CD4-positive, alpha-beta T cell treated with Interleukin-17A for 1 hour (primary cell): ENCODE measurements at places on chromosomes 1 and 21.

GRCh38 chr1:186871784-186872183 lies 43.0 kb downstream of the PLA2G4A start:
- DNase-seq, result no peak

- no peak for DNase-seq
These were observed 62.1 kb downstream of the BRWD1 start for GRCh38 chr21:39251326-39251725.

GRCh38 chr1:97210307-97210706 lies 488.7 kb downstream of the PTBP2 start:
- no peak for DNase-seq

DNA sequence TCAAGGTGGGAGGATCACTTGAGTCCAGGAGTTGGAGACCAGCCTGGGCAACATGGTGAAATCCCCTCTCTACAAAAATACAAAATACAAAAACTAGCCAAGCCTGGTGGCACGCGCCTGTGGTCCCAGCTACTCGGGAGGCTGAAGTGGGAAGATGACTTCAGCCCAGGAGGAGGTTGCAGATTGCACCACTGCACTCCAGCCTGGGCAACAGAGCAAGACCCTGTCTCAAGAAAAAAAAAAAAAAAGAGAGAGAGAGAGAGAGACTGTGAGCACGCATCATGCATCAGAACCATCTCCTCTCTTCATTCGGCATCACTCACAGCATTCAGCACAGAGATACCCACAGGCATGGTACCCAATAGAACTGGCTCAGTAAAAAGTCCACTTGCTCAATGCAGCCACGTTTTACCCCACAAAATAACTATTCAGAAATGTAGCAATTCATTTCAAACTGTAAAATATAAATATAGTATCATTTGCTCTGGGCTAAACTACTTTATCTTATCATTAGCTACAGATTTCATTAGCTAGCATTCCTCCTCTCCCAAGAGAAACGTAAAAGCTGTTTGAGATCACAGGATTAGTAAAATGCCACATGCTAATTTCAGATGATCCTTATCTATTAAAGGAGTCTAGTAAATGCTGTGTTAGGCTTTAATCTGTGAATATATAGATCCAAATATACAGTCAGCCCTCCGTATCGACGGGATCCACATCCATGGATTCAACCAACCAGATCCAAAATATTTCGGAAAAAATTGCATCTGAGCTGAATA lies 11.7 kb downstream of the LBR start:
- DNase-seq, result no peak

DNA sequence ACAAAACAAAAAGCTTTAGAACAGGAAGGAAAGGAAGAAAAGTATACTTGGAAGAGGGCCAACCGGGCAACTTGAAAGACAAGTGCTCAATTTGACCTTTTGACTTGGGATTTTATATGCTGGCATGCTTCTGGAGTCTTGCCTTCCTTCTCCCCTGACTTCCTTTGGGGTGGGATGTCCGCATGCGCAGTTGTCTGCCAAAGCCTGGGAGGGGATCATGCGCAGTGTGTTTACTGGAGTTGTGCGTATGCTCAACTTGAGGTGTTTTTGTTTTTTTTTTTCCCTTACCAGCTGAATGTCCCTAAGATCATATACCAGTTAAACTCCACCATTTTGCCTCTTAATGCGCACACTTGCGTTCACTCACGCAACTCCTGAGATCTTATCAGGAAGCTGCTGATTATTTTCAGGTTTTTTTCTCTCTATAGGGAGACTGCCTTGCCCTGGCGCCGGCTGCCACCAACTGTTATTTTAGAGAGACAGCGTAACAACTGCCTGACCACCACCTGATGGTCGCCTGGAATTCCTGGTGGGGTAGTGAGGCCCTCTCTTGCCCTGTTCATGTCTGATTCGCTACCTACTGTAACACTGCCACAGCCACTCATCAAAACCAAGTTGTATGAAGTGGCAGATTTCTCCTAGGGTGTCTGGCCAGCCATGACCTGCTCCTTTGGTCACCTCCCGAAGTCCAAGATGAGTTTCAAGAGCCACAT lies 138.7 kb upstream of the ZNF644 start:
- no peak for DNase-seq

- DNase-seq, result no peak
These were observed 60.2 kb downstream of the PBX1 start for GRCh38 chr1:164619006-164619784.

DNA sequence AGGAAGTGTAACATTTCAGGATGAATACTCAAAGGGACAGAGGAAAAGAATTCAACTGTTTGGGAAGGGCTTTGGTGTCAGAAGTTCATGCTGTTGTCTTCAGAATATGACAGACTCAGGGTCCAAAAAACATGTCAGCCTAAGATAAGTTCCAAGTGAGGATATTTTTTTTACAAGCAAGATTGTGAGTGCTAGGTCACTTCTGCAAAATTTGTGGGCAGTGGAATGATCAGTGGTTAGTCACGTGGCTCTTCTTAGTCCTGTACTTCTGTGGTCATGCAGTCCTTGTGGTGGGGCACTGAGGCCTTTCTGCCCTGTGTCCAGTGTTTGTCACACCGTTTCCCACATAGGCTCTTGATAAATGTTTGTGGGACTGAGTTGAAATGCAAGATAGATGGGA lies 5.2 kb downstream of the RGL1 start:
- DNase-seq, result no peak

- DNase-seq, result no peak
These were observed 145.4 kb downstream of the LMO4 start for GRCh38 chr1:87474098-87474497.

- no peak for DNase-seq
These were observed 810 bp upstream of the HLX start for GRCh38 chr1:220878191-220879075.

DNA sequence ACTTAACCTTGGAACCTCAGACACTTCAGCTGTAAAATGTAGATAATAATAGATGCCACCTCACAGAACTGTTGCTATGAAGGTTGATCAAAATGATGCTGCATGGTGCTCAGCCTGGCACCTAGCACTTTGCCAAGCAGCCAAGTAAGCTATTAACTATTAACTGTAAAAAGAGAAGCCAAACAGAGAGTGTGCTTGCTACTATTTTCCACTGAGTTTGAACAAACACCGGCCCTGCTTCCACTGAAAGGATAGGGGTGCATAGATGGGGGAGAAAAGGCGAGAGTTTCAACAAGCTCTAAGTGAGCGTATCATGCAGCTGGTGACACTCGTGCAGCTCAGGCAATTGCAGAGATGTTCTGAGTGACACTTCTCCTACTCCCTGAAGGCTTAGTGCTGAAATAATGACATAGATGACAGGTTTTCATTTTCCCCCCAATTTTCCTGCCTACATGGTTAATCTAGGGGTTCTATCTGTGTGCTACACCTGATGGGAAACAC lies 78.2 kb downstream of the GPR88 start:
- no peak for DNase-seq

DNA sequence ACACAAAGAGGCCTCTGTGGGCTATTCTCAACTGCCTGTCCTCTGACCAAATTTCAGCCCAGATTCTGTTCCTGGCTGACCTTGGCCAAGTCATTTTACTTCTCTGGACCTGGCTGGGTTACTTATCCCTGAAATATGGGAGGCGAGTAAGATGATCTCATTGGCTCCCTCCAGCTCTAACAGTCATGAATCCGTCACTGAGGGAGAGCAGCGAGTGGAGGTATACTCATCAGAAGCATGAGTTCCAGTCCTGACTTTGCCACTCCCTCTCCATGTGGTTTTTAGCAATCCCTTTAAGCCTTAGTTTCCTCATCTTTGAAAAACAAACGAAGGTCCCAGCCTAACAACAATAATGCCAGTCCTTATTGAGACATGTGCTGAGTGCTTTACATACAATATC lies 63.5 kb downstream of the CCDC185 start:
- DNase-seq, result no peak

DNA sequence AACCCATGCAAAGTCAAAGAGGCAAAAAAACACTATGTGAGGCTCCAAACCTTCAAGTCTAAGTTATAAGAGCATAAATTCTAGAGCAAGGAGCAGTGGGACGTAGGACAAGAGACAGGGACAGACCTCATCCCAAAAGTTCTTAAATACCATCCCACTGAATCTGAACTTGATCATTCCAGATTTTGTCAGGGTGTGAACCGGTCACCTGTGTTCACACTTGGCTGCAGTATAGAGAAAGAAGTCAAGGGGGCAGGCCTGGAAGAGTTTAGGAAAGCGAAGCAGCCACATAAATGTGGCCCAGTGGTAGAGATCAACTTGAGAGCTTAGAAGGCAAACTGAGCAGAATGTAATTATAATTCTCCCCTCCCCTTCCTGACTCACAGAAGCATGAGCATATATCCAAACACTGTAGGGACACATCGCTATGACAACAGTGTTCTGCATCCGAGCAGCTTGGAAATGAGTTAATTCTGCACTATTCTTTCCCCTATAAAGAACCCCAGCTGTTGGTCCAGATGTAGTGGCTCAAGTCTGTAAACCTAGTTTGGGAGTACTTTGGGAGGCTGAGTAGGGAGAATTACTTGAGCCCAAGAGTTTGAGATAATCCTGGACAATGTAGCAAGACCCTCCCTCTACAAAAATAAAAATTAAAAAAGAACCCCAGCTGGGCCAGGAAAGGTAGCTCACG lies 2.7 kb downstream of the AKR7A2 start:
- no peak for DNase-seq

DNA sequence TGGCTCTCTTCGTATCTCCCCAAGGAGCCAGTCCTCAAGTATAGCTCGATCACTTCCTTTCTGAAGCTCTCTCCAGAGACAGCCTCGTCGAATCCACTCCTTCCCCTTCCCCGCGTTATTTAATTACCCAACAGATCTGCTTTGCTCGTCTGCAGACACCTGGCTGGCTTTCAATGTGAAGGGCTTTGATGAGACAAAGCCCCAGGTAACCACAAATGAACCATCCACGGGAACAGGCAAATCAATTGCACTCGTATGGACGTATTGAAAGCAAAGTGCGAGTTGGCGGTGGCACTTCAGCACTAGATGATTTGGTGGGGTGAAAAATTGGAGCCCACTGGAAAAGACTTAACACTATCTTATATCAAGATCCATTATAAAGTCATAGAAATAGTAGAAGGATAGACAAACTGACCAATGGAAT lies 364 bp upstream of the BCAR3 start:
- DNase-seq, result no peak

DNA sequence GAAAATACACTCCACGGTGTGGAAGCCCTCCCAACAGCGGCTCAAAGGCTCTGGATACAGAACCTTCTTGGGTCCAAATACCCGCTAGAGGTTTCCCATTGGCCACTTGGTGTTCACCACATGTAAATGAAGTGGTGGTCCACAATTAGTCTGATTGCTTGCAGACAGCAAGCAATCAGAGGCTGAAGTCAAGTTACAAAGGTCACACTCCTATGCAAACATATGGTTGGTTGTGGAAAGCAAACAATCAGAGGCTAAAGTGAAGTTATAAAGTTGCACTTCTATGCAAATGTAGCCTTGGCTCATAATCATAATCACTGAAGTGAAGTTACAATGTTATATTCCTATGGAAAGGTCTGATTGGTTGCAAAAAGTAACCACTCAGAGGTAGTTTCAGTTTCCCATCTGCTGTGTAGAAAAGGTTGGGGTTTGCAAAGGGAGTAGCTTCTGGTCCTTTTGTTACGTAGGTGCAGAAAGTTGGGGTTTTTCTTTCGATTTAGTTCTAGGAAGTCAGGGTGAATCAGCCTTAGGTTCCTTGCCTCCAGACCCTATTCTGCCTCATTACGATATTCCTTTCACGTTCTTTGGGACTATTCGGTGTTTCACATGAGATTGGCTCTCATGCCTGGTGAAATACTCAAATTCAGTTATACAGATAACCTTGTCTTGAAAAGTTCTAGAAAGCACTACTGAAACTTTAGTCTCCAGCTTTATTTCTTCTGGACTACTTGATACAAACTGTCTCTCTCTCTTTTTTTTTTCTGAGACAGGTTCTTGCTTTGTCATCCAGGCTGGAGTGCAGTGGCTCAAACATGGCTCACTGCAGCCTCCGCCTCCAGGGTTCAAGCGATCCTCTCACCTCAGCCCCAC lies 36.7 kb upstream of the MTF2 start:
- DNase-seq, result peak; percentile 88

GRCh38 chr1:190679044-190679443 lies 201.4 kb upstream of the BRINP3 start:
- no peak for DNase-seq

DNA sequence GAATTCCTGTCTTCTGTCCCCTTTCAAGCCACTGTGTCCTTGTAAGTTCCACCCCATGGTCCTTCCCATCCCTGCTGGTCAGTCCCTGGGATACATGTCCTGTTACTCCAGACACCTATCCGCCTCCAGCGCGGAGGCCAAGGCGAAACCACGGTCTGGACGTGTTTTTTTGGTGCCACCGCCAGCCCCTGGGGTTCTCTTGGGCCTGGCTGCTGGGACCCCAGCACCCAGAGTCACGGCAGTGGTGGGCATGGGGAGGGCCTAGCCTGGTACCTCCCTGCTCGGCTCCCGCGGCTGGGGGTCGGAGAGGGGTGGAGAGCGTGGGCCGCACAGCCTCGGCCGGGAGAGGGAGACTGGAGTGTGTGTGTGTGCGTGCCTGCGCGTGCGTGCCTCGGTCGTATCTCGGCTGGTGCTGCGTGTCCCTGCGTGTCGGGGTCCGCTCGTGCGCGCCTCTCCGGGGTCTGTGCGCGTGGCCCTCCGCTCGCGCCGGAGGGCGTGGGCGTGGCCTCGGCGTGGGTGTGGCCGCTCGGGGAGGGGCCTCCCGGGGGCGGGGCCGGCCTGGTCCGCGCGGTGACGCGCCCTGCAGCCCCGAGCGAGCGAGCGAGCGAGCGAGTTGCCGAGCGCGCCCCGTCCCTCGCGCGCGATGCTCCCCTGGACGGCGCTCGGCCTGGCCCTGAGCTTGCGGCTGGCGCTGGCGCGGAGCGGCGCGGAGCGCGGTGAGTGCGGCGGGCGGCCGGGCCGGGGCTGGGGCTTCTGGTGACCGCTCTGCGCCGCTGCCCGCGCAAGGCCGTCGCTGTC lies at the start of gene VWA1:
TSS of gene VWA1 (plus strand) at position 585 of the 798 bp plus-strand sequence. CDS start at position 644, 59 bp downstream.
- peak; percentile 63 for DNase-seq

DNA sequence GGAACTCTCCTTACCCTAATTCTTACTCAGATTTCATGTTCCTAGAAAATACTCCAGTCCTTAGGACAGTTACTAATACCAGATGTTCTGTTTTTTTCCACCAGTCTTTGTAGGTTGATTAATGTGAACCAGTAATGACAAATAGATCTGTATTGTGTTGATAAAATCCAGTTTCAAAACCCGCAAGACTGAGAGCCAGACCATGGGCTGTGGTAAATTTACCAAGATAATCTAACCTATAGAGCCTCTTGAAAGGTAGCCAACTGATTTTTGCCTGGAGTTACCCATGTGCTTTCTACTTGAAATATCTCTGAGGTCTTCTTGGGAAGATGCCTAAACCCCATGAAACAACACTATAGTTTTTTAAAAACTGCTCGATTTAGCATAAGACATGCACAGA lies 46.5 kb upstream of the CDC7 start:
- no peak for DNase-seq

DNA sequence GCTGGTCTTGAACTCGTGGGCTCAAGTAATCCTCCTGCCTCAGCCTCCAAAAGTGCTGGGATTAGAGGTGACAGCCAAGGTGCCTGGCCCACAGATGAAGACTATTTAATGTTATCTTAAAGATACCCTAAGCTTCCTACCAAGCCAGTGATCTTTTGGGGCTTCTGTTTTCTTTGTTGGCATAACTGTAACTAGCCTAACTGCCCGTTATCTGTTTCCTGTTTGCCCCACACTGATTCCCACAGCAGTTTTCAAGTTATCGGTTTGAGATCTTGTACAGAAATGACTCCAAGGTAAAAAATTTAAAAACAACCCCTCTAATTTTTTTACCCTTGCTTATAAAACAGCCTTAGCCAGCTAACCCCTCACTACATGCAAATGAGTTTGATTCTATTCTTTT lies 12.4 kb downstream of the SELL start:
- peak; percentile 61 for DNase-seq
